ENCODE measurements at places on chromosomes 12 and 14.

DNA sequence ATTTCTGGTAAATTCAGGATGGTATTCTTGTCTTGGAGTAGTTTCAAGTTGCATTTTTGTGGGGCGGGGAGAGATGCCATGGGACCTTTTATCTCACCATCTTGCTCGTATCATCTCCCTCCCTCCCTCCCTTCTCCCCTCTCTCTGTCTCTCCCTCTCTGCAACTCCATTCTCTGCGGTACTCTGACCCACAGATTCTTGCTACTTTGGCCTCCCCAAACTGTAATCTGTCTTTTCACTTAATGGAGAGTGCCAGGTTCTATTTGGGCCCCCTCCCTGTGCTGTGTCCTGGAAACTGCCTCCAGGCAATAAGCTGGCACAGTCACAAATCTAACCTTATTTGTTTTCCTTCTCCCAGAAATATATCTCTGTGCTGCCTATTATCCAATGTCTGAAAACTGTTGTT is 175.2 kb downstream of the PAWR start:
- DNase-seq = no peak

- no peak for DNase-seq
Observed at GRCh38 chr14:51836417-51836816, 24.0 kb upstream of the GNG2 start.

- DNase-seq = no peak
Observed at GRCh38 chr14:83312511-83312910, 1778.9 kb upstream of the SEL1L start.

GRCh38 chr12:3744229-3744901 is 8.5 kb downstream of the CRACR2A start:
- no peak for DNase-seq

DNA sequence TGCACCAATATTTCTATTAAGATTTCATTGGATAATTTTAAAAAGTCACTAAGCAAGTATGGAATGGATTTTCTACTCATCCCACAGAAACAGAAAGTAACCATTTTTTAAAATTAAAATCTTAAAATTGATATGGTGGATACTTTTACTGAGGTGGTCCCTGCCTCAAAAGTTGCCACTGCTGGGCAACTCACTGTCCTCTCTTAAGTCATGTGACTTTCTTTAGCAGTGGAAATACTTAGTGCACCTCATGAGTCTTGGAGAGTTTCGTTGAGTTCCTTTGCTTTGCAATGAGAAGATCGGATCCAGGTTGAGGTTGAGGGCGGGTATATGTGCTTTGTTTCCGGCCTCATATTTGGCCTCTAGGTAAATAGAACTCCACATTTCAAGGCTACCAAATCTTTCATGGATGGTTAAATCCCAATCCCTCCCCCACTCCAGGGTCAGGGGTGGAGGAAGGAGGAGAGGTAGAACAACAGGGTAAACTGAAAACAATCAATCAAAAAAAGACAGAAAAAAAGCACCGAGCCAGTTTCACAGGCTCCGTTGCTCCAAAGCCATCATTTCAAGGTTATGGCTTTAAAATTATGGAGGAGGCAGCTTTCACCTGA is 39.5 kb upstream of the DUSP6 start:
- DNase-seq = no peak

DNA sequence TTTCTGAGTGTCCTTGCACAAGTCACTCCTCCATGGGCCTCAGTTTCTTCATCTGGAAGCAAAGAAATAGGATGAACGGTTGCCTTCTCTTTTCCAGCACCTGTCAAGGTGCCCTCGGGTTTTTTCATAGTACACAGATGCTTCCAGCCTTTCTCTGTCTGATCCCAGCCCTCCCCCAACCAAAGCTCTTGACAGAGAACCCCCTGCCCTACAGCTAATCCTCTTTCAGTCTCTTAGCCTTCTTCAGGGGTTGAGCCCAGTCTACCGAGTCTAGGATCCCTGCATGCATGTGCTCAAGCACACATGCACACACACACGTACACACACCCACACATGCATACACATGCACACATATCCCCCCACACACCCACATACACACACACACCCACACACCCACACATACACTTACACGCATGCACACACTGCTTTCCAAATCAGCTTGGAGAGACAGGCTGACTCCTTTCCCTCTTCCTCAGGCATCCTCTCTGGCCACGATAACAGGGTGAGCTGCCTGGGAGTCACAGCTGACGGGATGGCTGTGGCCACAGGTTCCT is 4.7 kb downstream of the CDCA3 start:
- no peak for DNase-seq

- DNase-seq = no peak
Observed at GRCh38 chr12:106780010-106780631, 5.6 kb downstream of the RIC8B start.

DNA sequence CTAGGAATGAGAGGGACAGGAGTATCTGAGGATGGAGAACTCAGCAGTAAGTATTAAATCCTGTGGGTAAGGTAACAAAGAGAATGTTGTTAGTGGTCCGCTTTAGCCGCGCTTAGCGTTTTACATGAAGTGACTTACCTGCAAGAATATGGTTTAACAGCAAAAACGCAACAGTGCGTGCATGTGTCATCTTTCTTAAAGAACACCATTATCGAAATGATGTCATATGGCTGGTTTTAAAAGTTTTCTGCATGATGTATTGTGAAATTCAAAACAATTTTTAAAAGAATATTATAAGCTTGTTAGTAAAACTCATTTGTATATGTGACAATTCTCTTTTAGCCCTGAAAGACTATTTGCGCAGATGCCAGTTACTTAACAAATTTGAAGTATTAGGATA is 1.7 kb downstream of the LEMD3 start:
- no peak for DNase-seq

DNA sequence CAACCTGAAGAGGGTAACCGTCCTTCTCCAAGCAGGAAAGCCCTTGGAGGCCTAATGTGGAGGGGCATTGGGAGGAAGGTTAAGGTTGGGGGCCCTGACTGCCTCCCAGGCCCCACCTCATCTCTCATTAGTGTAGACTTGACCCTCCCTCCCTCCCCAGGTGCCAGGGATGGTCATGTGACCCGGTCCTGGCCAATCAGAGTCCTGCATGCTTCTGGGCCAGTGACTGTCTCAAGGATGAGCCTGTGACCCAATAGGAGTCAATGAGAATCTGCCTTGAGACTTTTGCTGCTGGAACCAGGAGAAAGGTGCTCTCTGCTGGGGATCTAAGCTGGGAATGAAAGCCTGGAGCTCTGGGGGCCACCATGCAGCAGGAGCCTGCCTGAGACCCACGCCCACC is 70.8 kb downstream of the NCOR2 start:
- no peak for DNase-seq

GRCh38 chr12:84660139-84660538 is 252.5 kb downstream of the SLC6A15 start:
- DNase-seq = no peak

DNA sequence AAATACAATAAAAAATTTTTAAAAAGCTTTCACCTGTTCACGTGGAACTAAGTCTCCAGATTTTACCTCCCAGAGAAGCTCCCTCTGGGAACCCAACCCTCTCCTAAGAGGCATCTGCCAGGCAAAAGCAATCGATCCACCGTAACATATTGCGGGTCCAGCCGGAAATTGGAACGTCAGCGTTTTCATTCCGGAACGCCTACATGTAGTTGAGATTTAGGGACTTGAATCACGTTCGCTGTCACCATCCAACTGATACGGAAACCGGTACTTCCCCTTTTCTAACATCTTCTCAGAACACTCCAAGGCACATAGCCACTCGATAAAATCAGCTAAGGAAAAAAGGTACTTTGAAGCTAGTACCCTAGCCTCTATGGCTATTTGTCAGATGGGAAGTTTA is 70.3 kb downstream of the COX16 start:
- no peak for DNase-seq

DNA sequence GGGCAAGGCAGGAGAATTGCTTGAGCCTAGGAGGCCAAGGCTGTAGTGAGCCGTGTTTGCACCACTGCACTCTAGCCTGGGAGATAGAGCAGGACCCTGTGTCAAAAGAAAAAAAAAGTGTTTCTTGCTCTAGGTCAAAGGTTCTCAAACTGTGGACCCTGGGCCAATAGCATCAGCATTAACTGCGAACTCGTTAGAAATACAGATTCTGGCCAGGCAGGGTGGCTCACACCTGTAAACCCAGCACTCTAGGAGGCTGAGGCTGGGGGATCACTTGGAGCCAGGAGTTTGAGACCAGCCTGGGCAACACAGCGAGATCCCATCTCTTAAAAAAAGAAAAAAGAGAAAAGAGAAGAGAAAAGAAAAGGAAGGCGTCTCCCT is 858 bp downstream of the RILPL2 start:
- DNase-seq = no peak

DNA sequence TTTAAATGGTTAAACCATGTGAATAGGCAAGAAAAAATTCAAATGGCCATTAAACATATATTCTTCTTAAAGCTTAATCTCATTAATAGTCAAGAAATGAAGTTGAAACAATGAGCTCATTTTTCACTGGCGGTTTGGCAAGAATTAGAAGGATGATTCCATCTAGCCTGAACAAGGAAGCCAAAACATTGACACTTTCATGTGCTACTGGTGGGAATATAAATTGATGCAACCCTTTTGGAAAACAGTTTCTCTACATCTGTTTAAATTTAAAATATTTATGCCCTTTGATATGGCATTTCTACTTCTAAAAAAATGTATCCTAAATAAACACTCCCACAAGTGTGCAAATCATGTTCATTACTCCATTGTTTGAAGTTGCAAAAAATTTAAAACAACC is 174.7 kb upstream of the HIF1A start:
- DNase-seq = no peak

DNA sequence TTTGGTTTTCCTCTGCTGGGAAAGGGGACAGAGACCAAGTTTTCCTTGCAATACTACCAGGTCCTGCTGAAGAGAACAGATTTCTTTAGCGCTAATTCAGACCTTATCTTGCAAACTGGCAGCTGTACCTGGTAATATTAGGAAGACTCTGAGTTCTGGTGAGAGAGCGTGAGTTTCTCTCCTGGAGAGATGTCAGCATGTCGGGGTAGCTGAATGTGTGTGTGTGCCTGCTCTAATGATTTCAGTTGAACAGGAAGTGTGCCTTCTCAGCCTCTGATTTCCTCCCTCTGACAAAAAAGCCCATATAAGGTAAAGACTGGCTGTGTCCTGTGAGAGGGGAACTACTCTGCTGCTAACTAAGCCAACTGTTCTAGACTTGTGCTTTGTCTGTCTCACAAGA is 10.3 kb upstream of the ERP27 start:
- DNase-seq = no peak

DNA sequence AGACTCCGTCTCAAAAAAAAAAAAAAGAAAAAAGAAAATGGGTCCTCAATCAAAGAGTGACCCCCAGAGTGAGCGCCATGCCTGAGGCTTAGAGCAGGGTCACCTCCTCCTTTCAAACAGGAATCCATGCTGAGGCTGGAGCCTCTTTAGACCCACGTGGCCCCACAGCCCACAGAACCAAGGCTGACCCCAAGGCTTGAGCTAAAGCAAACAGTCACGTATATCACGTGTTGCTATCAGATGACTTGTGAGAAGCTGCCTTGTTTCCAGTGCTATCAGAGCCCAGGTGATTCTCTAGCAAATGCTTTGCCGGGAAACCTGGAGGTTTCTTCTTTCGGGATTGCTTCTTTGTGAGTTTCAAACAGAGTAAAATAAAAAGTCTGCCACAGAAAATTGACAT is 31.7 kb upstream of the DYNC1H1 start:
- no peak for DNase-seq

DNA sequence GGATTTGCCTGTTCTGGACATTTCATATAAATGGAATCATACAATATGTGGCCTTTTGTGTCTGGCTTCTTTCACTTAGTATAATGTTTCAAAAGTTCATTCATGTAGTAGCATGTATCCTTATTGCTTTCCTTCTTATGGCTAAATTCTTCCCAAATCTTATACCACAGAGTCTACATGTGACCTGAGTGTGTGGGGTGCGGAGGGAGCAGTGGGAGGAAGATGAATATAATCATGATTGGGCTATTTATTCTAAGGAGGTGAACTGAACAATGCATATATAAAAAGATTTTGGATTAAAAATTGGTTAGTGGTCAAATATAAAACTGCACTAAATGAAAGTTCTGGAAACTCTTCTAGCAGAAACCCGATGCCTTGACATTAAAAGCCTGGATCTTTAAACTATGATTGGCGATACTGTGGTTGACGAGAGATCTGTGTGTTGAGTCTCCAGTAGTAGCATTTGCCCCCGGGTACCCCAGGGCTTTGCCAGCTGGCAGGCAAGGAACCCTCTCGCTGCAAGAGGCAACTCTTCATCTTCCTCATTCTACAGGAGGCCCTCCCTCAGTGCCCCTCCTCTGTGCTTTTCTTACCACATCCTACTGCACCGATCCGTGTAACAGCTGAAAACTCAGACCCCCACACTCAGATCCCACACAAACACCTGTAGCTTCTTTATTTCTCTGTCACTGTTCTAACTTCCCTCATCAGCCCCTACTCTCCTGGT is 2.6 kb downstream of the CYP46A1 start:
- DNase-seq = no peak

DNA sequence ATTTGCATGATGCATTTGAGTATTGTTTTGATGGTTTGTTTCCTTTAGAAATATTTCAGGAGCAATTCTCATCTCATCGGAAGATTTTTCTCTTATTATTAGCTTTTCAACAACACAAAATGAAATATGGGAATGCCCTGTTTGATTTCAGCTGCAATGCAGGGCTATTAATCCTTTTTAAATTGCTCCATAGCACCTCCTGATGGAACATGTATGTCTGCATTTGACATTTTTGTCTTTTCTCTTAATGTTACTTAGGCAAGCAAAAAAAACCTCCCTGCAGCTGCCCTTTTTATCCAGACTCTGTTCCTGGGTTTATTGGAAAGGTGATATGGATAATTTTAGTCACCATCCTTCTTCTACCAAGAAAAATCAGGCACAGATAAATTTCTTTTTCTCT is 895.8 kb downstream of the RPS29 start:
- DNase-seq = no peak

GRCh38 chr14:49692193-49692757 is 645 bp upstream of the KLHDC1 start:
- DNase-seq = no peak

GRCh38 chr12:3607039-3607720 is 116.2 kb downstream of the PRMT8 start:
- DNase-seq = no peak

- no peak for DNase-seq
Observed at GRCh38 chr14:22334275-22334577, 254.8 kb downstream of the DAD1 start.

GRCh38 chr12:18320036-18320617 is 58.8 kb downstream of the PIK3C2G start:
- no peak for DNase-seq

DNA sequence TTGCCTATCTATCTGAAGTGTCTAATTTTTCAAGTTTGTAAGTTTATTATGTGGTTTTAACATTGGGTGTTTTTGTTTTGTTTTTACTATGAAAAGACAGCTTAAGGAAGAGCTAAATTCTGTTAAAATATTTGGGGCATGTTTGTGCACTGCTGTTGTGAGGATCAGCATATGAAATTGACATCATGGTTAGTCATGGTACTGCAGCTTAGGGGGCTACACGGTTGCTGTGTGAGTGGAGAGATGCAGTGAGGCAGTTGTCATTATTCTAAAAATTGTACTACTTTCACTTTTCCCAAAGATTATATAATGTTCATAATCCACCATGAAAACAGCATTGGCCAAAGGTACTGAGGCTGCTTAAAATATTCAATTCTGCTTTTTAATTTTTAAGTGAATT is 49.0 kb downstream of the ZC3H14 start:
- no peak for DNase-seq

GRCh38 chr14:99986396-99986795 is 78.8 kb upstream of the EVL start:
- DNase-seq = no peak

- DNase-seq = no peak
Observed at GRCh38 chr14:23580948-23581281, 2.3 kb upstream of the JPH4 start.

- no peak for DNase-seq
Observed at GRCh38 chr12:108649126-108649525, 15.4 kb upstream of the SELPLG start.

Measured in T-helper 17 cell (primary cell).